ENCODE measurements at places on chromosomes 16 and 17.

DNA sequence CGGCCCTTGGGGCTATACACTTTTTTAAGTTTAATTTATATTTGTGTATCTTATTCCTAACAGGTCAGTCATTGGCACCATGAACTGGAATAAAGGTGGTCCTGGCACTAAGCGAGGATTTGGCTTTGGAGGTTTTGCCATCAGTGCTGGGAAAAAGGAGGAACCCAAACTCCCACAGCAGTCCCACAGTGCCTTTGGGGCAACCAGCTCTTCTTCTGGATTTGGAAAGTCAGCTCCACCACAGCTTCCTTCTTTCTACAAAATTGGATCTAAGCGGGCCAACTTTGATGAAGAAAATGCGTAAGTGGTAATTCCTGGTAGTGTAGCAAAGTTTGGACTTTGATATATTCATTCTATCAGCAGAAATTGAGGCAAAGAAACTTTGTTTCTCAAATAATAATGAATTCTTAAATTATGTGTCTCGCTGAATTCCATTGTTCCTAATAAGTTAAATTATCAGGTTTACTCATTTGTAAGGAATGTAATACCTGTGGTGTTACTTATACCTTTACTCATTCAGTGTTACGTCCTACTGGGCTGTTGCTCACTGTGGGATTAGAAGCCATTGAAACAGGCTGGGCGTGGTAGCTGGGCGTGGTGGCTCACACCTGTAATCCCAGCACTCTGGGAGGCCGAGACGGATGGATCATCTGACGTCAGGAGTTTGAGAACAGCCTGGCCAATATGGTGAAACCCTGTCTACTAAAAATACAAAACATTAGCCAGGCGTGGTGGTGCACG is 13.2 kb downstream of the DDX42 start:
- DNase-seq: no peak

- no peak for DNase-seq
Measured at GRCh38 chr17:49579522-49579921, 3.9 kb downstream of the NXPH3 start.

DNA sequence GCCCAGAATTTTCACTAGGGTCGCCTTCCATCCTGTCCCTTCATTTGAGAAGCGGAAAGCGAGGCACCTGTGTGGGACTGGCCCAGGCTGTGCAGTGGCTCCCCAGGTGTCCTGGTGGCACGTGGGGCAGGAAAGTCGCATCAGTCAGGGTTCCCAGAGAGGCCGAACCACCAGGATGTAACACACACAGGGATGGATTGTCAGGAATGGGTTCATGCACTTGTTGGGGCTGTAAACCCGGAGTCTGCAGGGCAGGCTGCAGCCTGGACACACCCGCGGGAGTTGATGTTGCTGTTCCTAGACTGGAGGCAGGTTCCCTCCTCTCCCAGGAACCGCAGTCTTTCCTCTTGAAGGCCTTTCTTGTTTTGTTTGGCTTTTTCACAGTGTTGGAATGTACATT is 30.7 kb upstream of the RPTOR start:
- DNase-seq: no peak

GRCh38 chr16:90028985-90029384 is 9.7 kb upstream of the DBNDD1 start:
- no peak for DNase-seq
